Esophagus squamous epithelium (tissue), 5 donors: ENCODE measurements at places on chromosomes 1 and 21.

GRCh38 chr1:94827434-94827833 is 7.3 kb downstream of the SLC44A3 start:
- no peak for DNase-seq

DNA sequence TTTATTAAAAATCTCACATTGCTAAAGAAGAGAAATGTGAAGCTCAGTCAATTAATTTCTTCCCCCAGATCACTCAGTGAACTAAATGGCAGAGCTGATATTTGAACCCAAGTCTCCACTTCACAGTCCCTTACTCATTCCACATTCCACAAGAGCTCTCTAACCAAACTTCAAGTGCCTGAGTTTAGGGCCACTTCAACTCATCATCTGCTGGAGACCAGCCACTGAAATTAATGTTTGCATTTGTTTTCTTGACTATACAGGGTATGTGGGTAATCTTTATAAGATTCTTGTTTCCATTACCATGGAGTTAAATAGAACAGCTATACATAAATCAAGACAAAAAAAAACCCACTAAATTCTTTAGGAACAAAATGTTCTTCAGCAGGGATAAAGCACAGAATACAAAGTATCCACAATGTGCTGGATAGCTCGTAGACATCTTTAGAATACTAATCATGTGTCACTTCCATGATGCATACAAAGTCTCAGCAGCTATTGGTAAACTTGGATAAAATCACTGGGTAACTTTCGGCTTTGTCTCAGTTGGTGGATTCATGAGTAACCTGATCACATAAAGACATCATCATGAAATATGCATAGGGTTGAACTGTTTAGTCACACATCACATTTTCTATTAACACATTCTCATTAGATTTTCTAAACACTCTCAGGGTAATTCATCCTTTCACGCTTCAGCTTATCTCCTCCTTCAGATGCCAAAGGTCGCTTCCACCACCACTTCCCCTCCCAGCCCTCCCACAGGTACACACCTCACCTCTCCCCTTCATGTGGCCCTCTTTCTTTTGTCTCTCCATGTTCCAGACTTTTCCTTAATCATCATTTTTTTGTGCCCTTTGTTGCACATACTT is 89.8 kb downstream of the LRRC53 start:
- DNase-seq: no peak

- DNase-seq: no peak
These were observed 191.2 kb downstream of the C1orf94 start for GRCh38 chr1:34367954-34368353.

GRCh38 chr1:42748461-42749410 is 8.7 kb upstream of the CLDN19 start:
- no peak for DNase-seq

GRCh38 chr1:4971666-4972065 is 317.3 kb downstream of the AJAP1 start:
- DNase-seq: no peak
